AG20443 (cell line): ENCODE measurements at places on chromosomes 2 and 18.
A peak's percentile ranks its signal among the peaks of the same experiment; 100 is the strongest.

DNA sequence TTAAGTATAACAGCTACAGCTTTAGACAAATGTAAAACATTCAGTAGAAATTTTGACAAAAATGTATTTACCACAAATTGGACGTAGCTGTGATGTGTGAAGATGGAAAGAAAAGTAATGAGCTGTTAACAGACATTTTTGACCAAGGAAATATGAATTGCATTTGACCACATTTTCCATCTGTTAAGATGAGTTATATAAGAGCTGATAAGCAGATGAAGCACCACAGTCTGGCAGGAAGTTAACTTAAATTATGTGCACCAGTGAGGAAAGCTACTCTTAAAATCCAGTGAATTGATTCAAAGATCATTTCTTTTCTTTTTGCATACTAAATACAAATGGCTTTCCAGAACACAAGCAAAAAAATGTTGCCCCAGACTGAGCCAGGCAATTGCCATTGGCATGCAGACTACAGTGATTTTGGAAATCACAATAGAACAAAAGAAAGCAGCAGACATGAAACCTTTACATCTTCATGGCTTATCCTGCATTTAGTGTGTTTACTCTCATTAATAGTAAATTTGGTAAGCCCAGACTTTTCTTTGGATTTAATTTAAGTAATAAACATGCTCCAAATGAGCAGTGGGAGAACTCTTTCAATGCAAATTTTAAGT, 493.7 kb downstream of the TMX3 start:
- DNase-seq: no peak

DNA sequence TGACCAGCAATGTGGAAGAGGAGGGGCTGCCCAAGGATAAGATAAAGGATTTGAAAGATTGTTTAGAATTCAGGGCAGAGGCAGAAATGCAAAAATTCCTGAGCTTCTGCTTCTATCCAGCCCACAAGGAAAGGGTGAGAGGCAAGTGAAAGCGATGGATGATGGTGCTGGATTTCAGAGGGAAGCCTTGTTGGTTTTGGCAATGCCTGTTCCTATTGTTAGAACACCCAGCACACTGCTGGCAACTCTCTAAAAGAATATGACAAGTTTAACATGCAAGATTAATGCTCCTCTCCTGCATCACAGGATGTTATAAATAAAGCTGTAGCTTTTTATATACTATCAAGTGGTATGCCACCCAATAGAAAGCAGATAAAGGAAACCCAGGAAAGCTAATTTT, 92.6 kb downstream of the ZNF385B start:
- DNase-seq: peak; percentile 44

GRCh38 chr18:22302144-22302543, 115.6 kb downstream of the CTAGE1 start:
- no peak for DNase-seq

DNA sequence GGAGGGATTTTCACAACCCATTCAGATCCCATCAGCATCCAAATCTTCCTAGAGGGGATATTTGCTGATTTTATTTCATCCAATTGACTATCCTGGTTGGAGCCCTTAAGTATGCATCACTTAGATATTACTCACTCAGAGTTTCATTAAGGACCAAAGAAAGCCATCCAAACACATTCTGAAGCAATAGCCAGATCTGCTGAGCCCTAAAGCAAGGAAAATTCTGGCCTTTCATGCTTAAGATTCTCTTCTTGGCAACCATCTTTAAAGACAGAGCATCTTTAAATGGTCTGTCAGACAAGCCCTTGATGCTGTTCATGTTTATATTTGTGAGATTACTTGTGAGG, 40.9 kb upstream of the C1D start:
- peak; percentile 30 for DNase-seq

DNA sequence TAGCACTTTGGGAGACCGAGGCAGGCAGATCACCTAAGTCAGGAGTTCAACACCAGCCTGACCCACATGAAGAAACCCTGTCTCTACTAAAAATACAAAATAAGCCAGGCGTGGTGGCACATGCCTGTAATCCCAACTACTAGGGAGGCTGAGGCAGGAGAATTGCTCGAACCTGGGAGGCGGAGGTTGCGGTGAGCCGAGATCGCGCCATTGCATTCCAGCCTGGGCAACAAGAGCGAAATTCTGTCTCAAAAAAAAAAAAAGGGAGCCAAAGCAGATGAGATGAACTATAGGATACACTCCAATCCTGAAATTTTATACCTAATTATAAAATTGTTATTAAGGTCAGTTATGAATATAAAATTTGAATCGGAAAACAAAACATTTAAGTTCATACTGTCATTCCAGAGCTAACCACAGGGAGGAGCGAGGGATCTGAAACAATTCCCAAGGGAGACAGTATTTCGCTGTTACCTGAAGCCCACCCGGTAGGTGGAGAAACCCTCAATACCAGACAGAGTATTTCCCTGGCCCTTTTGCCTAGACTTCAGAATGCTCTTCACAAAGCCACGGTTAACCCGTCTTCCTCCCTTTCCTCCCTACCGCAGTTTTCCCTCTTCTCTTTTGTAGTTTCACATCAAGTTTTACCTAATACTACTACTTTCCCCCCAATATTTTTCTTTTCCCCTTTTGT, 1.4 kb downstream of the PPM1G start:
- peak; percentile 37 for DNase-seq

- no peak for DNase-seq
These were observed 2.0 kb upstream of the DES start for GRCh38 chr2:219416235-219416602.

GRCh38 chr18:77866351-77866750, 616.7 kb downstream of the GALR1 start:
- no peak for DNase-seq

- DNase-seq: no peak
These were observed 5.3 kb upstream of the ACADL start for GRCh38 chr2:210230518-210230917.

DNA sequence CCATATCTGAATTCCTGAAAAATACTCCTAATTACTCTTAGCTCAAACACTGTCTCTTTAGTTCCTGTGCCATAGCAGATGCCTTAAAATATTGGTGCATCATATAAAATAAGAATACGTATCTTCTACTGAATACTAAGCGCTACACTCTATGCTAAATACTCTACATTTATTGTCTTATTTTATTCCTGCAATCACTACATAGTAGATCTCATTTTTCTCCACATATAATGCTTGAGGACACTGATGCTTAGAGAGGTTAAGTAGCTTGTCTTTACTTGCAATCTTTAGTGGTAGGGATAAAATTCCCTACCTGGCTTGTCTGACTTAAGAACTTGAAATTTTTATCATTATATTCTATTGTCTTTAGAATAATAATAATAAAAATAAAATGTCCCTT, 137.3 kb upstream of the SETBP1 start:
- DNase-seq: no peak

GRCh38 chr2:38107738-38108410, 31.9 kb upstream of the CYP1B1 start:
- DNase-seq: no peak

DNA sequence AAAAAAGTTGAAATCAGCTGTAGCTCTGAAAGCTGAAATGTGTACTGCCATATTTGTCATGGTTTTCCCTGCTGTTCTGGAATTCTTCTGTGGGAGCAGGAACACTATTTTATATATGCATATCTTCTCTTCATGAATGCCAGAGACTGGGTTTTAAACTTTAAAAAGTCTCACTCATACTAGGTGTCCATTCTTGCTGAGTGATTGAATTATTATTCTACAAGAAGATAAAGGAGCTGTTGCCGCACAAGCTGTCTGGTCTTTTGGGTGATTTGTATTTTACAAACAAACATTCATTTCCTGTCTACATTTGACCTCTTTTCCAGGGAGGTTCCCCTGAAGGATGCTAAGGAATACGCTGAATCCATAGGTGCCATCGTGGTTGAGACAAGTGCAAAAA, 40.5 kb upstream of the TXNDC2 start:
- no peak for DNase-seq

- no peak for DNase-seq
These were observed 333.6 kb downstream of the KIAA1328 start for GRCh38 chr18:37162551-37162950.

DNA sequence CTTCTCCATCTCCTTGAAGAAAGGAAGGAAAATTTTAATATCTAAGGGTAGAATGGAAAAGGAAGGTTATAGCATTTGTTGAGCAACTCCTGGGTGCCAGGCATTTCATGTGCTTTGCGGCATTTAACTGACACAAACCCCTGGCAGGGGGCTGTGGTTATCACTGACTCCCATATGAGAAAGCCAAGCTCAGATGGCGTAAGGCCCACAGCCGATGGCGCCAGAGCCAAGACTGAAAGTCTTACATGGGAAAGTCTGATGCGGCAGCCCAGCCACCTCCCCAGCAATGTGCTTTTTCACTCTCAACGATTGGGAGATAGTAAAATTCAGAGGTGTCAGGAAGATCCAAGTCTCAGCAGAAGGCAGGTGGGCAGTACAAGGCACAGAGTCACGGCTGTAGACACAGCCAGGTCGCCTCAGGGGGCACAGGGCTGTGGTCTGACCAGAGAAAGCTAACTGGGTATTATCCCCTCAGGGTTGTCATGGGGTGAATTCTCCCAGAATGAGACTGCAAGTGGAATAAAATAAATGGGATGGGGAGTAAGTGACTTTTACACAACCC, 324.2 kb upstream of the NCKAP5 start:
- no peak for DNase-seq

- DNase-seq: no peak
These were observed at the start of gene PHLPP1 for GRCh38 chr18:62715436-62715758. Gene PHLPP1, plus strand, starts transcription at chr18:62715541. Its CDS starts 143 bp downstream, at chr18:62715684.

DNA sequence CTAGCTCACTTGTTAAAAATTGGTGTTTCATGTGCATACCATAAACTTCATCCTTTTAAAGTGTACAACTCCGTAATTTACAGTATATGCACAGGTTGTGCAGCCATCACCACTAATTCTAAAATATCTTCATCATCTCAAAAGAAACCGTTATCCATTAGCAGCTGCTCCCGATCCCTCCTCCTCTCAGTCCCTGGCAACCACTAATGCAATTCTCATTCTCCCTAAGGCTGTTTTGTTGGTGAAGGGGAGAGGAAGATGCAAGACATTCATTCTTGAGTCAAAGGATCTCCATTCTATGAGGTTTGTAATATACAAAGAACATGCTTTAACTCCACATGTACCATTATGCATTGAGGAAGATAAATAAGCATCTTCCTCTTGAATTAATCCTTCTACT, 48.6 kb downstream of the RNU4ATAC start:
- DNase-seq: no peak

DNA sequence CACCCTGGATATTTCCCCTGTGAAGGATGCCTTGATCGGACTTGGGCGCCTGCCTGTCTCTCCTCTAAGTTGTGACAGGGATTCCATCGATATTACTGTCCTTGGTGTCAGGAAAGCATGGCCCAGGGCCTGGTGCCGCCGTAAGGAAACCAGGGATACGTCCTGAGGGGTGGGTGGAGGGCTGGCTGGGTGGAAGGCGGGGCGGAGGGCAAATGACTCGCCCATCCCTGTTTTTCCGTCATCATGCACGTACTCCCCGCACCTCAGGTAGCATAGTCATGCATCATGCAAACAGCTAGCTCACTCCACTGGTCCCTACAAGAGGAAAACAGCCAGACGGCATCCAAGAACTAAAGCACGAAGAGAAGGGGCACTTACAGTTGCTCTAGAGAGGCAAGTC, 57.1 kb downstream of the PXDN start:
- no peak for DNase-seq

DNA sequence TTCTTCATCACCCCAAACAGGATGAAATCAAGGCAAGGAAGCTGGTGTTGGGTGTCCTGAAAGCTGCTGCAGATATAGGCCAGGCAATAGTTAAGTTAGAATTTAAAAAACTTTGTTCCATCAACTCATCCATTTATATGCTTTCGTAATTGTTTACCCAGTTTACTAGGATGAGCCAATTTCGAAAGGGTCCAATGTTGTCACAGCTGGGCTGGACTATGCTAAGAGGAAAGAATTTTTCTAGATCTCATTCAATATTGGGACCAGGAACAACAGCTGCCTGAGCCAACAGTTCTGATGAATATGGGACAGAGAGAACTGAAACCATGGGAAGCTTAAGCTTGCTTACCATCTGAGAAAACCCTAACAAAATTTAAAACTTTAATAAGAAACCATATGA, 21.6 kb upstream of the SP3 start:
- DNase-seq: peak; percentile 23

GRCh38 chr2:88177556-88177955, 7.4 kb downstream of the THNSL2 start:
- DNase-seq: peak; percentile 44

DNA sequence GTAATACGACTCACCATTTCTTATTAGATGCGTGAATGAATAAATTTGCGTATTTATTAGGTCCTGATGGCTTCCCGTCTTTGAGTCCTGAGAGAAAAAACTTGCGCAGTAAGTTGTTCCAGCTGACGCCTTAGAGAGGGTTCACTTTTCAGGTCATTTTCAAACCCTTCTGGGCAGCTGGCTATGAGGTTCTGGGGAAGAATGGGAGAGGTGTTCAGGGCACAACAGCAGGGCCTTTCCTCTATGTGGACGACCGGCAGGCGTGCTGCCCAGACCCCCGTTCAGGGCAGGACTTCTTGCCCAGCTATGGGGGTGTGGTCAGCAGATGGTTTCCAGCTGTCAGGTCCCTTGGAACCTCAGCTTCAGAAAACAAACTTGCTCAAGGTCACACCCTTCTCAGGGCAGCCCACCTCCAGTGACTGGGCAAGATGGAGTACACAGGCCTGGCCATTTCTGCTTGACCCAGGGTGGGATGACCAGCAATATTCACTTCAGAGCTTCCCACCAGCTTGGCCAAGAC, 61.1 kb upstream of the TNP1 start:
- no peak for DNase-seq

GRCh38 chr2:140442319-140442718, 1662.1 kb upstream of the NXPH2 start:
- DNase-seq: no peak

- peak; percentile 88 for DNase-seq
These were observed 131.4 kb downstream of the MSH2 start for GRCh38 chr2:47534179-47534919.

DNA sequence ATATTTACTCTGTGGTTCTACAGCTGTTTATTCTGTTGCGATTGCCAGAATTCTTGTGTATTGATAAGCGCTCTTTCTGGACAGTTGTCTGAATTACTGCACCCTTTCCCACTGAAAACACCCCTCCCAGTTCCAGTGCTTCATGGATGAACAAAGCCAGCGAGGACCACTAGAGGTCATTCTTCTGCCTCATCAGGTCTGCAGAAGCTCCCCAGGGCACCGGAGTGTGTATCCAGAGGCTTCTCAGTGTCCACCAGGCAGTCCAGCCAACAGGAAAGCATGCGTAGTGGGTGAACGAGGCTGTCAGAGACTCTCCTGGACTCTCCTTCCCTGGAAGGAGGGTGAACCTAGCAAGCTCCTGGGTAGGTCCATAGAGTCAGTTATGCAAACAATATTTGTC, 40.6 kb upstream of the INHBB start:
- no peak for DNase-seq

- DNase-seq: no peak
These were observed 50.2 kb upstream of the FHL2 start for GRCh38 chr2:105449076-105449475.

GRCh38 chr18:62601871-62602270, 79.0 kb downstream of the ZCCHC2 start:
- DNase-seq: no peak

- DNase-seq: no peak
These were observed 86.6 kb downstream of the CCBE1 start for GRCh38 chr18:59610546-59611140.
